ENCODE measurements at places on chromosomes 6 and 20.

GRCh38 chr6:149246691-149247384 is 70.7 kb upstream of the TAB2 start:
- DNase-seq: no peak

DNA sequence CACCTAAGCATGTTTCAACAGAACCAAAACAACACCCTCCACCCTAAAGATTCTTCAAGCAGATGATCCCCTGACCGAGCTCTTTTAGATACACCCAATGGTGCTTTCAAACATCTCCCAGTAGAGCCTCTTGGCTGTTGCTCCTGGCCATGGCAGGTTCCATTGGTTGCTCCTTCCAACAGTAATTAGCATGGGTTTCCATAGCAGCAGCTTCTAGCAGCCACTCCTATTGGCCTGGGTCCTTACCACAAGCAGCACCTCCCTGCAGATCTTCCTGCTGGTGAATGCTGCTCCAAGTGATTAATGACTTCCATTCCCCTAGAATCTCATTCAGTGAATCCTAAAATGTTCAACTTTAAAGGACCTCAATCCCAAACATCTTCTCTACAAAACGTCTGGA is 13.9 kb downstream of the CCN2 start:
- no peak for DNase-seq

DNA sequence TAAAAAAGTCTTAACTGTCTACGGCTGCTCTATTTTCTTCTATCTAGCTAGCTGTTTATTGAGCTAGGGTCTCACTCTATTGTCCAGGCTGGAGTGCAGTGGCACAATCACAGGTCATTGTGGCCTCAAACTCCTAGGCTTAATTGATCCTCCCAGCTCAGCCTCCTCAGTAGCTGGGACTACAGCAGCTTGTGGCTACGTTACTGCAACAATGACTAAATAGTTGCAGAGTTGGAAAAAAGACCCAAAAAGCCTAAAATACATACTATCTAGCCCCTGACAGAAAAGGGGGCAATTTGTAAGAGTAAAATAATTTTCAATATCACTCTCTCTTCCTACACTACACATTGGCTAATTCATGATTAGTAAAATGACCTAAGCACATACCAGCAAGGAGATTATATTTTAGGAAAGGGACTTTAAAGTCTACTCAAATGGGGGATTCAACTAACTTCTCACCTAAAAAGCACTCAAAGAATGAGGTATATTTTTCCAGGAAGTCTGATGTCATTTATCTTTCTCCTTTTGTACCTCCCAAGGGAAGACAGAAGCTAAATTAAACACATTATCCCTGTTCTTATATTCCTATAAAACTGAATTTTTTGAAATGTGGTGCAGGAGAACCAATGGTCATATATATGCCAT is 82.8 kb downstream of the ZMYND8 start:
- no peak for DNase-seq

- no peak for DNase-seq
Observed at GRCh38 chr20:1618954-1619540, 762 bp downstream of the SIRPB1 start.

DNA sequence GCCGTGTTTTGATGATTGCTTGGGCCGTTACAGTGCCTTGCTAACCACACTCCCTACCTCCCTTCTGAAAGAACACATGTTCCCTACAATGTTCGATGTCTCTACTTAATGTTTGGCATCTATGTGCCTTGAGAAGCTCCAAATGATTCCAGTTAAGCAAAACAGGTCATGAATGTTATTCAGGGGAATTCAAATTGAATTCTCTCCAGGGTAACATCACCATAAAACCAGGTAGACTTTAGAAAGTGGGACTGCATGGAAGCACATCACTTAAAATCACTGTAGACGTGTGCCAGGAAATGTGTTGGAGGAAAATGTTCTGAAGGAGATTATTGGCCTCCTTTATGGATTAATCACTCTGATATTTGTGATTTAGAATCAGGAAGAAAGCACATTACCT is 128.1 kb downstream of the ADAT2 start:
- no peak for DNase-seq

- DNase-seq: no peak
Observed at GRCh38 chr20:33411242-33411641, 9.9 kb upstream of the CDK5RAP1 start.

- no peak for DNase-seq
Observed at GRCh38 chr6:35973670-35974222, 50.7 kb downstream of the SLC26A8 start.

DNA sequence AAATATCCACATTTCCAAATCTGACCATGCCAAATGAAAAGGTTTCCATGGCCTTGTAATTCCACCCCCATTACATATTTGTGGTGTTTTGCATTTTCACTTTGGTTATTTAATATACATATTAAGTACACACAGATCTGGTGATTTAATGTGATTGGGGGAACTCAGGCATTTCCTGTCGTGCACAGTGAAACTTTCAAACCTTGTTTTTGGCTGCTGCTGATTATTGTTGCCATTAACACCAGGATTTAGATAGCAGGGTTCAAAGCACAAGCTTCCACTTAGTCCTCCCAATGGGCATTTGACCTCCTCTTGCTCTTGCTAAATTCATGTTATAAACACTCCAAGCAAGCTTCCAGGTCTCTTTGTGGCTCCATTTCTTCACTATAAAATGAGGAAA is 166.5 kb downstream of the SOBP start:
- no peak for DNase-seq

DNA sequence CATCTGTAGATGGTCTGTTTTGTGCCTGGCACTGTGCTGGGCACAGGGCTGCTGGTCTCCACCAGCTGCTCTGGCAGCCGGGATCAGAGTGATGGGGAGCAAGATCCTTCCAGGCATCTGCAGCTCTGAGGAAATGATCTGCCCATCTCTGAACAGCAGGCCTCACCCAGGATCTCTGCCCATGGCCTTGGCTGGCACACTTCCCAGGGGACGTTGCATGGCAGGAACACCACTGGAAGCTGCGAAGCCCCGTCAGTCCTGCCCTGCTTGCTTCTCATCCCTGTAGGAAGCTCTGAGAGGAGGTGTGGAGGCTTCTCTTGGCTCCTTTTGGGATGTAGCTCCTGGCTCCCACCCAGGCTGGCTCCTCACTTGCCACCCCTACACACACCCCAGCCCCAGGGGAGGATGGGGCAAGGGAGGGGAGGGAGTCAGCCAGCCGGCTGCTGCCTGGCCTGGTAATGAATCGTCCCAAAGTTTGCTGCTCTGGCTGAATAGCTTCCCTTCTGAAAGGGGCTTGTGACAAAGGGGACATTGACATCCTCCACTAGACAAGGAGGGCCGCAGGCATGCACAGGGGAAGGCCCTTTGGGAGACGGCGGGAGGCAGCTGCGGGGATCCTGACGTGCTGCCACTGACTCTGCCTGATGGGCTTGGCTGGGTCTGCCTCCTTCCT is 108.9 kb downstream of the VEGFA start:
- no peak for DNase-seq

DNA sequence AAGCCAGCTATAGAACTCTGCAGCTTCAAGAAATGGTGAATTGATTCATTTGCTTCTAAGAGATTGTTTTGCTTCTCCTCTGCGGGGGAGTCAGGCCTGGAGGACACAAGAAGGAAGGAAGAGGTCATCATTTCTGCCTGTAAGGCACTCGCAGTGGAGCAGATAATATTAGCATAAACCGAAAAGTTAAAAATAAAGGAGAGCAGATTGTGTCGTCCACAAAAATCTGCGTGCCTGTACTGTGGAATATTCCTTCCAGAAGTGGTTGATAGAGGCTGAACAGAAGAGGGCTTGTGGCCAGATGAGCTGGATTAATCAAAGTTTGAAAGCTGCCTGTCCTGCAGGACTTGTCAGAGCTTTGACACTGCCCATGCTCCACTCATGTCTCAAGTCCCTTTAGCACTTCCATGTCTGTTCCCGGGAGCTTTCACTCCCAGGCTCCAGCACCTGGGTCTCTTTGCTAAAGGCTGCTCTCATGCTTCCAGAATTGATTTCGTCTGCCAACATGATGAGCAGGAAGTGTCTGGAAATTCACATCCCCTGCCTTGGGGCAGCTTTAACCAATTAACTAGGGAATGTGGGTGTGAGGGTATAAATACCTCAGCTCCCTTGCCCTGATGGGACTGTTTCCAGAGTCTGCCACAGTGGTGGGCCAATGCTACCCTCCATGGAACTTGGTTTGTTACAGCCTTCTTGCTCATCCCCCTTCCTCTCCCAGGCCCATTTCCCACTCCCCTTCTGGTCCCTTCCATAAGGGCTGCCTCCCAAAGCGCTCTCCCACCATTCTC is 65.1 kb upstream of the STX16 start:
- no peak for DNase-seq

- no peak for DNase-seq
Observed at GRCh38 chr6:67880939-67881705, 754.0 kb upstream of the ADGRB3 start.

DNA sequence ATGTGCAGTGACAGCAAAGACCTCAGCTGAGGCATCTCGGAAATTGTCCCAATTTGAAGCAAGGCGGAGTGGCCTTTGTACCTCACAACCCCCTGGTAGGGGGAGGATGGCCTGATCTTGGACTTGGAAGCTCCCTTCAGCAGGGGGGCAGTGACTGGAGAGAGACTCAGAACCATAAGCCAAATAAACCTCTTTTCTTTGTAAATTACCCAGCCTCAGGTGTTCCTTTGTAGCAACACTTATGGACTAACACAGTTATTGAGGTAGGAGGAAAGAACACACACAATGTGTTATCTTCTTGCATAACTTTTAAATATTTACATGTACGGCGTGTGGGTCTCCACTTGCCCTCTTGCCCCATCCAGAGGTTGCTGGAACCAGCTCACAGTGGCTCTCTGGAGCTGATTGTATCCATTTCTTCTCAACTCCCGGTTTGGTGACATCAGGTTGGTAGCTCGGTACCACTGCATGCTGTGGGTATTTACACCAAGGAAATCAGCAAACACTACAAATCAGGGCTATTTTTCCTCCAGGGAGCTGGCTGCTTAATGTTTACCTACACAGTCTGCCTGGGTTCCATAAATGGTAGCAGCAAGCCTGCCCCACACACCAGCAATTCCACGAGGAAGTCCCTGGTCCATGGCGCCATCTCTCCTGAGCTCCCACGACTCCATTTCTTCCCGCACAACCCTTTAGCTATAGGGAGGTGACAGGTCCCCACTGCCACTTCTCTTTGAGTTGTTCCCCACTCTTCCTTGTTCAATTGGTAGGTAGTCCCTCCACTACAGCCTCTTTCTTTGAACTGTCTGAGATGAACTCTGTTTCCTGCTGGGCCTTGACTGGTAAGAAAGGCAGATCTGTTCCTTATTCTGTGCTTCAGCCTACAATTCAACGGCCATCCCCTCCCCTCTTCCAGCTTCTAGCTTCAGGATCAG is 54.3 kb upstream of the TASP1 start:
- DNase-seq: no peak

- DNase-seq: no peak
Observed at GRCh38 chr6:2503816-2504494, 246.8 kb downstream of the MYLK4 start.

Data from stimulated activated CD8-positive, alpha-beta memory T cell treated with anti-CD3 and anti-CD28 coated beads, Interleukin-15, amount 100 ng/mL, for 4 hours (primary cell).